ENCODE measurements at places on chromosomes 2 and 18.

GRCh38 chr2:179104736-179105135, 54.8 kb upstream of the CCDC141 start:
- peak; percentile 14 for DNase-seq

- peak; percentile 34 for DNase-seq
Measured at GRCh38 chr2:128607440-128607839, 288.8 kb upstream of the HS6ST1 start.

DNA sequence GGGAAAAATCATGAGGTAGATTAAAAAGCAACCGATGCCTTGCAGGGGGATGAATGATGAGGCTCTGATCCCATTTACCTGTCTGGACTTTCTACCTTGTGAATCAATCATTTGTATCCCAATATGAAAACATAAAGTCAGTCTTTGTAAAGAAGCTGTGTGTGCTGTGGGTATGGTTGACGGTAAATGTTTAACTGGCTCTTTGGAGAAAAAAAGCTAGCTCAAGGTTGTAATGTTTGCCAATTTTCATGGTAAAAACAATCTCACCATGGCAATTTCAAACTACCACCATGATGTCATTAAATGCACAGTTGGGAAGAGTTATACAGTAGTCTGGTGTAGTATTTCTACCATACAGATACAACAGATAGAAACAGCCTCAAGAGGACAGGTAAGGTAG, 14.6 kb downstream of the TTR start:
- DNase-seq, result no peak

GRCh38 chr18:56913941-56914340, 232.9 kb upstream of the BOD1L2 start:
- DNase-seq, result no peak

Data from lung (tissue), 17 donors.